ENCODE measurements at places on chromosomes 6 and 20.

- no peak for DNase-seq
Observed at GRCh38 chr20:34771680-34772081, 53.8 kb downstream of the NCOA6 start.

DNA sequence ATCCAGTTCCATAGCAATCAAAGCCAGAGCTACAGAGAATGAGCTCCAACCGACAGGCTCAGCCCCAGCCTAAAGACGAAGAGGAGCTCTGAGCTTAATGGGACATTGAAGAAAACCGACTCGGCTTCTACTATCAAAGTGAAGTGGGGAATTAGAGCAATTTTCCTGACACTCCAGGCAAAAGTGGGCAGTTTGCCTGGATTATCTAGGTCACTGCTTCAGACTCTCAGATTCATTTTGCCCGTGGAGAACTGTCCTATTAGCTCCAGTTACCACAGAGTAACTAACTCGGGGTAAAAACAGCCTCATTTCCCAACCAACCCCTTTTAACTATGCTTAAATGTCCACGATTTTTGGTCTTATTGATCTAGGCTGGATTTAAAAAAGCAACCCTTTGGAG is 592.1 kb upstream of the NRSN1 start:
- DNase-seq: no peak

GRCh38 chr20:48826069-48826468 is 1.7 kb downstream of the PREX1 start:
- no peak for DNase-seq

DNA sequence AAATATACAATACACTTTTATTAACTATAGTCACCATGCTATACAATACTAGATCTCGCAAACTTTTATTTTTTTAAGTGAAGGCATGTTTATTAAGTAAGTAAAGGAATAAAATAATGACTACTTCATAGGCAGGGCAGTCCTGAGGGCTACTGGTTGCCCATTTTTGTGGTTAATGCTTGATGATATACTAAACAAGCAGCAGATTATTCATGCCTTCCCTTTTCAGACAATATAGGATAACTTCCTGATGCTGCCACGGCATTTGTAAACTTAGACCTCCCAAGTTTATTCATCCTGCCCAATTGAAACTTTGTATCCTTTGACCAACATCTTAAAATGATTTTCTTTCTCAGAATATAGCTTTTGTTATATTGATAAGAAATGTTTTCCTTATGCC is 24.7 kb upstream of the HIVEP1 start:
- no peak for DNase-seq

GRCh38 chr6:18585032-18585573 is 198.0 kb downstream of the RNF144B start:
- no peak for DNase-seq

GRCh38 chr6:148758492-148758891 is 11.7 kb downstream of the UST start:
- no peak for DNase-seq

DNA sequence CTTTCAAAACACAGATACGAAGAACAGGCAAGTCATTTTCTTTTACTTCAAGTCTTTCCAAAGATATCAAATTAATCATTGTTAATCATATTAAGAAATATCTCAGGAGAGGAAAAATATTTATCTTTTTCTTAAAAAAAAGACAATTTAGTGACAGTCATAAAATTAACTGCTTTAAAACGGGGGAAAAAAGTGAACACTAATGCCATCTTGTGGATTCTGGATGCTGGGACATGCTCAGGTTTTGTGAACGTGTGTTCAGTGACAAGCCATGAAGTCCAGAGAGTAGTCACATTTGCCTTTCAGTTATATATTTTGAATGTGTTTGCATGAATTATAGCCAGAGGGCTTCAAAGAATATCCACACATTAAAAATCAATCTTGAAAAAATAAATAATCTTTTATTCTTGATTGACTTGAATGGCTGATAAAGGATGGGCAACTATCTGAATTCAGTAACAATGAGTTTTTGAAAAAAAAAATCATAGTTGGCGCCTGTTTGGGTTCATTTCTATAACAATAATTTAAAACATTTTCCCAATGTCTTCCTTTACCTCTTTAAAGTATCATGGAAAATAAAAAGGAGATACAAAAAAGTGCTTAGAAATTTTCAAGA is 74.7 kb upstream of the NOX3 start:
- no peak for DNase-seq

DNA sequence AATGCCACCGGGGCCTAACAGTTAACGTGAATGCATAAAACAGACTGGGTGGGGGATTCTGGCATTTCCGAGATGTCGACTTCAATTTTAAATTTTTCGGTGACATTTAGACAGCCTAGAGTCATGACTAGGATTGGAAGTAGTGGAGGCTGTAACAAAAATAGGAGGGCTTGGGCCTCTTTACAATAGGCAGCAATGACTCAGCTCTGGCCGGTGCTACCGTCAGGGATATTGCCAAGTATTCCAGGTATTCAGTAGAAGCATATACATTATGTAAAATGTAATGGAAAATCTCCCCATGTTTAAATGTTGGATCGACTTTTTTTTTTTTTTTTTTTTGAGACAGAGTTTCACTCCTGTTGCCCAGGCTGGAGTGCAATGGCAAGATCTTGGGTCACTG is 136.2 kb upstream of the STMND1 start:
- no peak for DNase-seq

GRCh38 chr6:143545976-143546547 is 34.5 kb upstream of the FUCA2 start:
- DNase-seq: no peak

- no peak for DNase-seq
Observed at GRCh38 chr6:96992343-96992730, 67.8 kb downstream of the KLHL32 start.

- no peak for DNase-seq
Observed at GRCh38 chr6:34920097-34920496, 31.0 kb downstream of the ANKS1A start.

GRCh38 chr20:31907046-31907445 is 36.6 kb downstream of the TTLL9 start:
- DNase-seq: no peak

DNA sequence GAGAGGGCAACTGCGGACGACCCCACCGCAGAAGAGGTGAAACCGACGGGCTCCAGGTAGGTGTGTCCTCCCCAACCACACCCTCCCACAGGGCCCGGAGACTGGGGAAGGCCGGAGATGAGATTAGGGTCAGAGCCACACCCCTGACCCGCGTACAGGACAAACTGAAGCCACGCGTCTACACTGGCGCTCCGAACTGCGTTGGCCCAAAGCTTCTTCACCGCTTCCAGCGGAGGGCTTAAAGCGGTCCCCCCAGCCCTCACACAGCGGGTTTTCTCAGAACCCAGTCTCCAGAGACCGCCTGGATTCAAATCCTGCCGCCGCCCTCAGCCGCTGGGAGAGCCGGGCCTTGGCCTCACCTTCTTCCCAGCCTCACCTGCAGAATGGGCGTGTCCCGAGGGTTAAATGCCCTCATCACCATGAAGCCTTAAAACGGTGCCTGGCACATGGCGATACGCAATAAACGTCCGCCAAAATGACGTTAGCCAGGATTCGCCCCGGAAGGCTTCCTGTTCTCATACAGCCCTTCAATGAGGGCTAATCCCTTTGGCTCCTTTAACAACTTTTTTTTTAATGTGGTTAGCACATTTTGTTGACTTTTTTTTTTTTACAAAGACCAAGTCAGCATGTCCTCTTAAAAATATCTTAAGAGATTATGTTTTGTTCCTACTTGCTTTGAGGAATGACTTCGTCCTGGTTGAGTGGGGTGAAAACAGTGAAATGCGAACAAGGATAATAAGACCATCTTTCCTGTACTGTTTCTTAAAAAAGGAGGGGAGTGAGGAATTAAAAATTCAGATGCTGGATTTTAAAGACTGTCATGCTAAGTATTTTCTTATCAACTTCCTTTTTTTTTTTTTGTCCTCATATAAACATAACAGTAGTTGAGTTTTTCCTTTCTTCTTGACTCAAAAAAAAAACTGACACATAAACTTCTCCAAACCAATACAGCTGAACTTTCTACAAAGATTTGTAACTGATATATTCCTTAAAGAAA is 15.1 kb upstream of the ZNF217 start:
- no peak for DNase-seq

GRCh38 chr6:34022250-34022872 is 123.5 kb downstream of the GRM4 start:
- DNase-seq: no peak

GRCh38 chr6:73234733-73235132 is 9.4 kb upstream of the KHDC1L start:
- no peak for DNase-seq

DNA sequence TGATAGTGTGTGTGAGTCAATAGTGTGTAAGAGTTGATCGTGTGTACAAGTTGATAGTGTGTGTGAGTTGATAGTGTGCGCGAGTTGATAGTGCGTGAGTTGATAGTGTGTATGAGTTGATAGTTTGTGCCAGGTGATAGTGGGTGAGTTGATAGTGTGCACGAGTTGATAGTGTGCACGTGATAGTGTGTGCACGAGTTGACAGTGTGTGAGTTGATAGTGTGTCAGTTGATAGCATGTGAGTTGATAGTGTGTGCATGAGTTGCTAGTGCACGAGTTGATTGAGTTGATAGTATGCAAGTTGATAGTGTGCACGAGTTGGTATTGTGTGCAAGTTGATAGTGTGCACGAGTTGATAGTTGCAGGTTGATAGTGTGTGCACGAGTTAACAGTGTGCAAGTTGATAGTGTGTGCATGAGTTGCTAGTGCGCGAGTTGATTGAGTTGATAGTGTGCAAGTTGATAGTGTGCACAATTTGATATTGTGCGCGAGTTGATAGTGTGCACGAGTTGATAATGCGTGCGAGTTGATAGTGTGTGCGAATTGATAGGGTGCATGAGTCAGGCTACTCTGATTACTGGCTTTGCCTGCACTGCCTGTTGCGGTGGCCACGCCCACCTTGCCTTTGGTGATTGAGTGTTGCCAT is 35.8 kb upstream of the IYD start:
- no peak for DNase-seq

DNA sequence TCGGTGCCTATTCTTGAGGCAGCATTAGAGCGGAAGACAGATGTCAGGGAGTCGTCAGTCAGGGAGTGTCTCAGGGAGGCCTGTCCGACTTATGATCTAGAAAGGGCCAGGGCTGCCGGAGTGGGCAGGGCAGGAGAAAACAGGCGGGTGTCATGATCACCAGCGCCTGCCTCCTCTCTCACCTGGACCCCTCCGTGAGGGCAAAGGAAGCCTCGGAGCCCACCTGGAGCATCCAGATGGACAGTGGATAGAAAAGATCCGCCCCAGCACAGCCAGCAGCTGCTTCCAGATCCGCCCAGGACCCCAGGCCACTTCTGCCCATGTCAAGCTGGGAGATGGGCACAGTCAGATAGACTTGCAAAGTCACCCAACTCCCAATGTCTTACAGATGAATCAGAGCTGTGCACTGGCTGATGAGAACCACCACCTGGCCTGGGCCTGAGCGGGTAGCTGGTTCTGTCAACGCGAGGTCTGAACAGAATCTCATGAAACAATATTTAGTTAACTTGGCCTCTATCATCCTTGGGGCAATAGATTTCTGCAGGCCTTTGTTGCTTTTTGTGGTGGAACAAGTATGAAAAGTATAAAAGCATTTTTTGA is 22.2 kb downstream of the PSMG4 start:
- no peak for DNase-seq

DNA sequence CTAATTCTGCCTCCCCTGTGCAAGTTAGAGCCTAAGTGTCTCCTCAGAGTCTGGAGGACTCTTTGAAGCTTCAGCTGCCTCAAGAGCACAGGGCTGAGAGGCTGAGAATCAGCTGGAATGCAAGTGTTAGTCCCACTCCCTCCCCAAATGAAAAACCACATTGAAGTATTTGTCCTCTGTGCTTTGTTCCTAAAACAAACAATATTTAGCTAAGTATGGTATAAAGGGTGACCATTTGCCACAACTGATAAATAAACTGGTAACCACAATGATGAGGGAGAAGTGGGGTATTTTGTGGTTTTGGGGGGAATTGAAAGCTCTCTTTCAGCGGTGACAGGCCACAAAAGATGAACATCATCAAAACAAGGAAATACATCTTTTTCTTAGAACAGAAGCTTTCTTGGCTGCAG is 91.7 kb upstream of the HDDC2 start:
- no peak for DNase-seq

DNA sequence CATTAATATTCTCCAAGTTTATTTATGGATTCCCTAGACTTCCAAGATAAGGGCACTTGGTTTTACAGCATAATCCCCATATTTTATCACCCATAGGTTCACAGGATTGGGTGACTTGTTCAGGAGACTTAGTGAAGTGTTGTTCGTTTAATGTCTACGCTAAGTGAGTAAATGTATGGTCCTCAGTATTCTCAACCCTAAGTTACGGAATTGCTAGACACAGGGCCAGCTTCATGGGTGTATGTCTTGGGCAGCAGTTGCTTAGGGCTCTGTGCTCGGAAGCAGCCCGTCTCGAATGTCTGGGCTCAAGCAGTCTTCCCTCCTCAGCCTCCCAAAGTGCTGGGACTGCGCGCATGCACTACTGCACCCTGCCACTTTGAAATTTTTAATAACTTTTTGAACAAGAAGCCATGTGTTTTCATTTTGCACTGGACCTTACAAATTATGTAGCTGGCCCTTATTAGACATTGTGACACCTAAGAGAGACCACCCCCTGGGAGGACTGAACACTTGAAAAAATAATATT is 91.5 kb upstream of the ZNF217 start:
- DNase-seq: no peak

DNA sequence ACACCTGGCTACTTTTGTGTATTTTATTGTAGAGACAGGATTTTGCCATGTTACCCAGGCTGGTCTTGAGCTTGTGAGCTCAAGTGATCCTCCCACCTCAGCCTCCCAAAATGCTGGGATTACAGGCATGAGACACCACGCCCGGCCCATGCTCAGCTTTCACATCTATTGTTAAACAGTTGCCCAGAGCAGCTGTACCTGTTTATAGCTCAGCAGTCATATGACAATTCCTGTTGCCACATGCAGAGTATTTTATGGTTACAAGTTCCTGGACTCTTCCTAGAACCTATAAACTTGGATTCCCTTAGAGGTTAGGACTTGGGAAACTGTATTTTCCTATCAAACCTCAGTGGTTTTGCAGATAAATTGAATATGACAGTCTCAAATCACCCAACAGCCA is 188.3 kb upstream of the KCNG1 start:
- DNase-seq: no peak

- DNase-seq: no peak
Observed at GRCh38 chr6:87824958-87825491, 123.0 kb upstream of the AKIRIN2 start.

- no peak for DNase-seq
Observed at GRCh38 chr6:76120302-76120701, 47.8 kb upstream of the IMPG1 start.

- no peak for DNase-seq
Observed at GRCh38 chr6:112581015-112581414, 233.9 kb downstream of the RFPL4B start.

GRCh38 chr6:148743476-148743875 is 3.4 kb upstream of the UST start:
- DNase-seq: no peak

DNA sequence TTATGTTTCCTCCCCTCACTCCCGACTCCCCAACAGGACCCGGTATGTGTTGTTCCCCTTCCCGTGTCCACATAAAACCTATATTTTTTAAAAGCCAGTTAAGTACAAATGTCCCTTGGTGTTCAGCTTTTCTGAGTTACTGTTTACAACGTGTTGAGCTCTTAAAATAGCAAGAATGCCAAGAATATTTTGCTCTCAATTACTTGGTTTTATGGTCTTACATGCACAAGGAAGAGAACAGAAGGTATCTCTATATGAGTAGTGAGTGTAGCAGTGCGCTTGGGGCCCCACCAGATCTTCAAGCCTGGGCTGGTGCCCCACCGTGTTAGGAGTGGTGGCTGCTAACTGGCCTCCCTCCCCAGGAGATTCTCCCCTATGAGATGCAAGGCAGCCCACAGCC is 75.3 kb downstream of the RIN2 start:
- no peak for DNase-seq

GRCh38 chr20:14544688-14545087 is 207.3 kb upstream of the FLRT3 start:
- DNase-seq: no peak
